ENCODE measurements at places on chromosomes 12 and 14. TPM values are rescaled to one million over a fixed set of nuclear protein-coding genes. Genes with fewer than 3 reads are reported as not detected.

DNA sequence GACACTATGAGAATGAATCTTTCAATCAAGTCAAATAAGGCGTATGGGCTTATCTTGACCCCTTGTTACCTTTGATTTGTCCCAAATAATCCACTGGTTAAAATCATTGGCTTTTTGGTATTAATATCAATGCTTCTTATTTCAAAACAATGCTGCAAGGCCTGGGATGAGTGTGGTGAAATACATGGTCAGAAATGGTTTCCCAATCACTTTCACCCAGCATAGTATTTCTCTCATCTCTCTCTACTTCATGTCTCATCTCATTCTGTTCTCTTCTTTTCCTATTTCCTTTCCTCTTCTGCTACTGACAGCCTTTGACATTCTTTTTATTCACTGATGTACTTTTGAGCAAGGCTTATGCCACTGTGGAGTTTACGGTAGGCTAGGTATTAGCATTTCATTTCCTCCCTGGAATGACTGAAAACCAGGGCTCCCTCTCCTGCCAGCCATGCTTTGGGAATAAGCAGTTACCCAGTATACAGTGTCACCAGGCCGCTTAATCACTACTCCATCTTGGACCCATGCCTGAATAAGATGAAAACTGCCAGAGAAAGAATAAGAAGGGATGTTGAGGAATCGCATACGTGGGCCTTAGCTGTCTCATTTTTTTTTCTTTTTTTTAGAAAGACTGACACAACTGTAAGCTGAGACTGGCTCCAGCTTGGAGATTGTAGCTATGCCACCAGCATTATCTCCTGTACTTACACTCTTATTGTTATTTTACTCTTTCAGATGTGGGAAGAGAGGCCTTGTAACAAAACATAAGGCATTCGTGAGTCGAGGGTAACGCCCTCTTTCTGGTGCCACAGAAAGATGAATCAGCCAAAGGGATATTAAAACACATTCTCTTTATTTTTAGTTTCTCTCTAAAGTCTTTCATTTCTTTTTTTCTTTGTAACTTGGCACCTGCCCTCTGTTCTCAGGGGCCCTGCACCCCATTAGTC lies 53.5 kb downstream of the IGF1 start:
- no peak overlapping the region for H3K4me3 ChIP-seq
- no peaks in the 10 kb centered on the region for H3K4me1 ChIP-seq
- no peak overlapping the region for H3K27ac ChIP-seq
- H3K27me3 ChIP-seq = no peaks in the 10 kb centered on the region
- no peaks in the 10 kb centered on the region for H3K36me3 ChIP-seq
- no peak for DNase-seq

Gene TMEM132D
- not detected for total RNA-seq

DNA sequence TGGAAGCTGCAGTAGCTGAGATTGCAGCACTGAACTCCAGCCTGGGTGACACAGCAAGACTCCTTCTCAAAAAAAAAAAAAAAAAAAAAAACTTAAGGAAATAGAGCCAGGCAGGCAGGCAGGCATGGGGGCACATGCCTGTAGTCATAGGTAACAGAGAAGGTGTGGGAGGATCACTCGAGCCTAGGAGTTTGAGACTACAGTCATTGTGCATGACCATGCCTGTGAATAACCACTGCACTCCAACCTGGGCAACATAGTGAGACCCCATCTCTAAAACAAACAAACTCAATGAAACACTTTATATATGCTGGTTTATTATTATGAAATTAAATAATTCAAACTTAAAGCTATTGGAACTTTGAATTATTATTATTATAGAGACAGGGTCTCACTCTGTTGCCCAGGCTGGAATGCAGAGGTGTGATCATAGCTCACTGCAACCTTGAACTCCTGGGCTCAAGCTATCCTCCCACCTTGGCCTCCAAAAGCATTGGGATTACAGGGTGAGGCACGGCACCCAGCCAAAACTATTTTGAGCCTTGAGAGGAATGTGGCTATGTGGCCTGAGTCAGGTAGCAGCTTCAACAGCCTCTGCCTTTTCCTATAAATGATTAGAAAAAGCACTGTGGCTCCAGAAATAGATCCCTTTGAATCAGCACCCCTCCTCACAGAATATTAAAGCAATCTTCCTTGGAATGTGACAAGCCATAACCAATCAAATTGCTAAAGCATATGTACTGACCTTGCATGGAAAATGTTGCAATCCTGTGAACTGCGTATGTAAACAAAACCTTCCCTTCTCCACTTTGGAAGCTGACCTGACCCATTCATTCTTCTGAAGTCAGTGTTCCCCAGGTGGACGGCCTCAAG lies 34.7 kb upstream of the YY1 start:
- no peaks in the 10 kb centered on the region for H3K27me3 ChIP-seq
- H3K27ac ChIP-seq = no peak overlapping the region

Gene E2F7
- 4.4 TPM for total RNA-seq

- no peaks in the 10 kb centered on the region for H3K27me3 ChIP-seq
- DNase-seq = no peak
- H3K4me1 ChIP-seq = no peaks in the 10 kb centered on the region
- no peak overlapping the region for H3K4me3 ChIP-seq
Observed at GRCh38 chr12:49033611-49034285, 15.2 kb upstream of the PRKAG1 start.

Measured in thymus (tissue), 14 donors.